ENCODE measurements at places on chromosomes 6 and 20.
A peak's percentile ranks its signal among the peaks of the same experiment; 100 is the strongest.

DNA sequence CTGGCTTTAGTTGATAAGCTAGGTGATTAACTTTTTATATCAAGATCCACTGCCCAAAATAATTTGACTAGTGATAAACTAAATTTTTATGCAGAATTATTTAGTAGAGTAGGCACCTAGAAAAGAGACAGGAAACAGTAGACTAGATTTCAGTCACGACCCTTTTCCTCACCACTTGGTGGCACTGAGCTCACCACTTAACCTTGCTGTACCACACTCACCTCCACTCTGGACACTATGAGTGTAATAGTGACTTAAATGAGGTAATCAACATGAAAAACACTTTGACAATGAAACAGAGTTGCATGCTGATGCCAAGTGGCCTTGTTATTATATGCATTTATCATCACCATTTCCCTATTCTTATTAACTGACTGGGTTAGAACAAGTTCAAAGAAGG is 730.4 kb downstream of the KIF16B start:
- DNase-seq: no peak

- DNase-seq: peak; percentile 55
Observed at GRCh38 chr6:45619994-45620471, 242.3 kb upstream of the SUPT3H start.

DNA sequence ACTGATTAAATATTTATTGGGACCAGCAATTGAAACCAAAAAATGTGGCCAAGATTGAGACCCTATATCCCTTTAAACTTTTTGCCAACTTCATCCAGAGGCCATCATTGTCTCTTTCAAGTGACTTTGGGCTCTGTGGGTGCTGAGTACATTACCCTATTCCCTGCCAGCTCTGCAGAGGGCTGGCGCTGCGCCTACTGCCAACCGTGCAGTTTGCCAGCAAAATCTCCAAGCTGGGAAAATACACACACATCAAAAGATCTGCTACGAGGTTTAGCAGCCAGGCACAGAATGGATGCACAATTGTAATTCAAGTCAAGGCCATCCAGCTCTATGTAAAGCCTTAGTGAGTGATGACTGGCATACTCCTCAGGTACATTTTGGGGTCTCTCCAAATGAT is 125.0 kb downstream of the CBLN4 start:
- no peak for DNase-seq

- peak; percentile 15 for DNase-seq
Observed at GRCh38 chr6:45377043-45377553, 636 bp downstream of the SUPT3H start.

DNA sequence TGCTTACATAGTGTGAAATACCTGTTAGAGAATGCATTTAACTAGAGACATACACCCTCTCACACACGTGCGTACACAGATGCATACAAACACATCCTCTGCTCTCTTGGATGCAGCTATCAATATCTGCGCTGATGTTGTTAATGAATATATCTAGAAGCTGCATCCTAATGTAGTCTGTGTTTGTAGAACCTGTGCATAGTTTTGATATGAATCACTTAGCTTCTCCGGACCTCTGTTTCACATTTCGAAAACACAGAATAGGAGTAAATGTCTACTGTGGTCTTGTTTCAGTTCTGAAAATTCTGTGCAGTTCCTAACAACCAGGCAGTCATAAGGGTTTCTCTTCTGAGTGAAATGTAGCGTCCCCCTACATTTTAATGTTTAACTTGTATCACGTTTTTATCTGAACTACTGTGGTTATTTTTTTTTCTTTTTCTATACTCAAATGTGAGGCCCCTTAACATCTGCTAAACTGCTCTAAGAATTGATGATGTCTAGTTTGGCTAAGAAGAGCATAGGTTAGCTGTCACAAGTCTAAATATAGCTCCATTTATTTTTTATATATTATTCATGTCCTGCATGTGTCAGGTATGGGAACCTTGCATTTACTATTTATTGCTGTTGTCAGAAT is 254.5 kb downstream of the TMEM242 start:
- DNase-seq: no peak

DNA sequence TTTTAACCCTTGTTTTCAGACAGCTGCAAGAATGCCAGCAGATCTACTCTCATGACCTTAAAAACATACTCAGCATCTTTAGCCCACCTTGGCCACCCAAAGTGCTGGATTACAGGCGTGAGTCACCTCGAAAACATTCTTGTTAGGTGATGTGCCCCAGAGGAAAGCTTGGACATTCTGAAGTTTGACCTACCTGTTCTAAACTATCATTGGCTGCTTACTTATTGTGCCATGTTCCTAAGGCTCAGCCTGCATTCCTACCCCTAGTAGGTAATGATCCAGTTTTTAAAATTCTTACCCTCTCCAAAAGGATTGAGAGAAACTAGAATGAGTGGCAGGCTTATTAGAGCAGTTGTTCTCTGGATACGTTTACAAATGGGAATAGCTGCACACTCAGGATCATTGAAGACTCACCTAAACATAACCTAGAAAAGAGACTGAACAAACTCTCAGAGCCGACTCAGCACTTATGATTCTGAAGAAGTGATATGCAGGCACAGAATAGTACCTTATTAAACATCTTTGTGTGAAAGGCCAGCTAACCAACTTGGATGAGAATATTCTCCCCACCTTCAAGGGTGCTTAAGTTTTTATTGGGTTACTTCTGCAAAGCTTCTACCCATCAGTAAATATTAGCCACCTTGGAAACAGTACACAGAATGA is 362.1 kb downstream of the NRN1 start:
- no peak for DNase-seq

GRCh38 chr6:168198302-168199180 is 119.5 kb upstream of the FRMD1 start:
- DNase-seq: no peak

- no peak for DNase-seq
Observed at GRCh38 chr20:19969106-19969505, 48.1 kb upstream of the NAA20 start.

- DNase-seq: no peak
Observed at GRCh38 chr6:153437193-153437592, 306.1 kb upstream of the RGS17 start.

- DNase-seq: no peak
Observed at GRCh38 chr20:44969300-44969894, 3.1 kb downstream of the STK4 start.

GRCh38 chr6:72363844-72364740 is 257.8 kb upstream of the KCNQ5 start:
- DNase-seq: peak; percentile 99

- no peak for DNase-seq
Observed at GRCh38 chr6:70998148-70998547, 41.3 kb upstream of the B3GAT2 start.

DNA sequence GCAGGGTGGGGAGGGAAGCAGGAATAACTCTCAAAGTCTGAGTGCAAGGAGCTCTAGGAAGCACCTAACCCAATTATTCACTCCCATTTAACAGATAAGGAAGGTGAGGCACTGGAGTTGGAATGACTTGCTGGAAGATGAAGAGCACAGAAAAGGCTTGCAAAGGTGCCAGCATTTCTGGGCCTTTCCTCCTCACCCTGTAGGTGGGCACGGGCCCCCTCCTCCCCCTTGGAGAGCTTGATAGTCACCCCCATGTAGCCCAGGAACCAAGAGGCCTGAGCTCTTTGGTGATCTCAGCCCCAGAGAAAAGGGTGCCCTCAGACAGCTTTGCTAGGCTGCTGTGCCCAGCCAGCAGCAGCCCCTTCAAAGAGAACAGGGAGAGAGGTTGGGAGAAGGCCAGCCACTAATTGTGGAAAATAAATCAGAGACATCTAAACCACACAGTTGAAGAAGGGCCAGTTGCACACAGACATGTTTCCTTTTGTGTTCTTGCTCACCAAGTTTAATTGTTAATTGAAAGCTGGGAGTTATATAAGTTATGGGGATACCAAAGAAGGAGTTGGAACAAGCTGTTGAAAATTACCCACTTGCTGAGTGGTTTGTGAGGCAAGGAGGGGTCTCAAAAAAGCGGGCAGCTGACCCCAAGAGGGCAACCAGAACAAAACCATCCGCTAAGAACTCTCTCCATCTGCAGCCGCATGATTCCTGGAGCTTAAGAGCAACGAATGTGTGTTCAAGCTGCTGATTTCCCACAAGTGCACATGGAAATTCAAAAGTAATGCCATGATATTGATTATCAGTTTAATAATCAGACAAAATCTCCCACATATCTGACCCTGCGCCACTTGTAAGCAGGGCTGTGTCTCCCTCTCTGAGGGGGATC is 77.0 kb downstream of the MRPL14 start:
- DNase-seq: peak; percentile 63

DNA sequence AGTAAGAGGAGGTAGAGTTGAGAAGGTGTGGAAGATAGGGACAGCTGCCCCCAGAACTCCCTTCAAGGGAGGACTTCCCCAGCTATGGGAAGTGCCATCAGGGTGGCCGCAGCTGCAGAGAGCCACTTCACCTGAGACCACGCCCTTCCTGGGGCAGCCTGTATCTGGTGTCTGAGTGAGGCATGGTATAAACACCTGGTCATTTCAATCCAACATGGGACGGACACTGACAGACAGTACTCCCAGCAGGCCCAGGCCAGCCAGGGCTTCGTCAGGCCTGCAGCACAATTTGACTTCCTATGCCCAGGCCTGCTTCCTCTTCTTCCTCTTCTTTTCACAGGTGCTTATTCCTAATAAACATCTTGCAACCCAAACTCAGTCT is 4.5 kb downstream of the SOX12 start:
- DNase-seq: no peak

DNA sequence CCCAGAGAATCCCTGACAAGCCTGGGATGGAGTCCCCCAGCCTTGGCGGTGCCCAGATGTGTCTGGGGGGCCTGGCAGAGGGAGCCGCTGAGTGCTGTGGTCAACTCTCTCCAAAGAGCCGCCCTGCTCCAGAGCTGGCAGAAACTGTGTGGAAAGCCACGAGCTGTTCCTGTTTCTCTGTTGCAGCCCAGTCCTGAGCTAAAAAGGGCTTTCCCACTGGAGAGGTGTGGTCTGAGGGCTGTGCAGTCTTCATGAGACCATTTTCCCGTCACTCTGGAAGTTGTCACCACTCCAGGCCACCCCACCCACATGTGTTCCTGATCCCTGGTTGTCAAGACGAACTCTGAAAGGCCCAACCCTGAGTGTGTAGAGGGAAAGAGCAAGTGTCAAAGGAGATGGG is 99.7 kb upstream of the KCNK16 start:
- no peak for DNase-seq

- DNase-seq: no peak
Observed at GRCh38 chr6:25344827-25345226, 65.7 kb downstream of the CARMIL1 start.

GRCh38 chr20:41456351-41456750 is 89.7 kb upstream of the EMILIN3 start:
- peak; percentile 57 for DNase-seq

DNA sequence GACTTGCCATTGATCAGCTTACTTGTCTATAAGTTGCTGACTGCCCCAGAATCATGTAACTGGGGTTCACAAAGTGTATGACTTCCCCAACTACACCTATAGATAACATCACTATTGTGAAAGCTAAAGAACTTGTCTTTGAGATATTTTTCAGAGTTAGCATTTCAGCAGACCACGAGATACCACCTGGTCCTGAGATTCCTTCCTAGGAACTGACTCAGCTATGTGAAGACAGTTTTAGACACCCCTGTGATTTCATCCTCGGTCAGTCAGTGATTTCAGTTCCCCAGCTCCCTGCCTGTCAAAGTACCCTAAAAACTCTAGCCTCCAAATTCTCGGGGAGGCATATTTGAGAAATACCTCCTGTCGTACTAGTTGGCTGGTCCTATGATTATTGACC is 62.4 kb downstream of the TXNDC5 start:
- DNase-seq: no peak

- DNase-seq: no peak
Observed at GRCh38 chr6:166507809-166508564, 78.5 kb downstream of the RAMACL start.

- DNase-seq: no peak
Observed at GRCh38 chr20:58481481-58482021, 33.6 kb downstream of the APCDD1L start.

- DNase-seq: peak; percentile 16
Observed at GRCh38 chr6:159700970-159701369, 7.9 kb upstream of the SOD2 start.

GRCh38 chr20:51628533-51629398 is 86.2 kb upstream of the NFATC2 start:
- DNase-seq: peak; percentile 91

DNA sequence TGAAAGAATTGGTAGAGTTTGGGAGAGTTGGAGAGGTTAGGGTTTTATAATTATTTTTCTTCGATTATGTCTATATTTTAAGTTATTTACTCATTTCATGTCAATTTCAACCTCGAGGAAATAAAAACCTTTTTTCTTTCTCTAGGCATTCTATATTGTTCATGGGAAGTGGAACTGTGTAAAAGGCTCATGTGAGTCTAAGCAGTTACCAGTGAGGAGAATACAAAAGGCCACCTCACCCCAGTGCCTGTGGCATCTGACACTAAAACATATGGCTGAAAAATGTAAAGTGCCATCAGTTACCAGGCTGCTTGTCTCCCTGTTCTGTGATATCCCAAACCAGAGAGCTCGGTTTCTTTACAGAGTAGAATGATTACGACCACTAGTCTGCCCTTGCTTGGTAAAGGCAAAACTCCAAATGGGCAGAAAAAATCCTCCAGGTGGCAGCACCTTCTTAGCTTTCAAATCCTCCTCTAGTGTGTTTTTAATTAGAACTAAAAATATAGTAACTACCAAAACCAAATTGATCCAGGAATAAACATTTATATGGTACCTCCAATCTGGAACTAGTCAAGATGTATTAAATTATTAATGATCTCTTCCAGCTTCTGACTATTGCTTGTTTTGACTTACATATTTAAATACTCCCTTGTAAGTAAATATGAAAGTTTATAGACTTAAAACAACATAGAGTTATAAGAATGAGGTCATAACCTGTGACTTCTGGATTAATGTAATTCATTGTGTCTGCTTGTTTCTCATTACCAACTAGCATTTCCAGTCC is 122.6 kb upstream of the MCHR2 start:
- peak; percentile 82 for DNase-seq

- DNase-seq: peak; percentile 65
Observed at GRCh38 chr20:62010551-62011402, 54.9 kb downstream of the TAF4 start.

DNA sequence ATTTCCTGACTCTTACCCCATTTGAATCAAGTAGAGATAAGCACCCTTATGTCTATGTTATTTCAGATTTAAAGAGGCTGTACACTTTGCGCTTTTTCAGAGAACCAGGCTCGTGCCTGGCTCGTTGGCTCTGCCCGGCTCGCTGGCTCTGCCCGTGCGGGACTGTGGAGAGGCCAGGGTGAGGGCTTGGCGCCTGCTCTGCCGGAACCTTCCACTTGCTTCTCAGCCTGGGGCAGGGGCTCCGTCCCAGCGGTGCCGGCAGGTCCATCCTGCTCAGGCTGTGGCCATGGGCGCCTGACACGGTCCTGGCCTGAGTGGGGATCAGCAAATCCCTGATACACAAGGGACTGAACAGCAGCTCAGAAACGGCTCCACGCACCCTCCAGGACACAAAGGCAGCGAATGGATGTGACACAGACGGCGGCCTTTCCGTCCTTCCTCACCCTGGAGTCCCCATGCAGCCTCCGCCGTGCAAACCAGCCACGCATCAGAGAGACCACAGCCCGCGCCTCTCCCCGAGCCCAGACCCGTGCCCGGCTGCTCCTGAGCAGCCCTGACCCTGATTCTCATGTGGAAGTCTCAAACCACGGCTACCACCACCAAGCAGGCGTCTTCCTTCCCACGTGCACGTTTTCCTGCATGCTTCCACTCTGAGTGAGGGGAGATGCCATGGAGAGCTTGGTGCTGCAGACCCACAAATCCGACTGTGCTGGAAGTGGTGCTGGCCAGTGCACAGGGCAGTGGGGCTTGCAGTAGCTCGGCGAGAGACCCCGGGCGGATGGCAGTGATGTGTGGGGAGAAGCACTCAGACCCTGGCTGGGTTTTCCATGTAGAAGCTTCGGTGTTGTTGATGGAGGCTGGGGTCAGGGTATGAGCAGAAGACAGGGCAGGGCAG is 233.9 kb downstream of the ERMARD start:
- DNase-seq: no peak
